T-helper 22 cell (primary cell): ENCODE measurements at places on chromosomes 13 and 19.

DNA sequence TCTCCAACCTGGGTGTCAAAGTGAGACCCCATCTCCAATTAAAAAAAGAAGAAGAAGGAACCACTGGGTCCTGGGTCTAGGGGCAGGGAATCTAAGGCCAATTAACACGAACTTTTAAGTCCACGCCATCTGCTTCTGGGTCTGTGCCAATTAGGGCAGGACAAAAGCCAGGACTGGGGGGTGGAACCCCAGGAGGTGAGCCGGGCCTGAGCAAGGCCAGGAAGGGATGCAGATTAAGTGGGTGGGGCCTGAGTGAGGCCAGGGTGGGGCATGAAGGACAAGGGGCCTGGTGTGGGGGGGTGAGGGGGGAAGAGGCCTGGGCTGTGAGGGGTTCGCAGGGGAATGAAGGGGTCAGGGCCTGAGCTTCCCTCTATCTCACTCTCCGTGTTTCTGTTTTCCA, 26.3 kb upstream of the ZNF83 start:
- DNase-seq, result no peak

- no peak for DNase-seq
Observed at GRCh38 chr13:23642110-23642509, 71.9 kb downstream of the TNFRSF19 start.

DNA sequence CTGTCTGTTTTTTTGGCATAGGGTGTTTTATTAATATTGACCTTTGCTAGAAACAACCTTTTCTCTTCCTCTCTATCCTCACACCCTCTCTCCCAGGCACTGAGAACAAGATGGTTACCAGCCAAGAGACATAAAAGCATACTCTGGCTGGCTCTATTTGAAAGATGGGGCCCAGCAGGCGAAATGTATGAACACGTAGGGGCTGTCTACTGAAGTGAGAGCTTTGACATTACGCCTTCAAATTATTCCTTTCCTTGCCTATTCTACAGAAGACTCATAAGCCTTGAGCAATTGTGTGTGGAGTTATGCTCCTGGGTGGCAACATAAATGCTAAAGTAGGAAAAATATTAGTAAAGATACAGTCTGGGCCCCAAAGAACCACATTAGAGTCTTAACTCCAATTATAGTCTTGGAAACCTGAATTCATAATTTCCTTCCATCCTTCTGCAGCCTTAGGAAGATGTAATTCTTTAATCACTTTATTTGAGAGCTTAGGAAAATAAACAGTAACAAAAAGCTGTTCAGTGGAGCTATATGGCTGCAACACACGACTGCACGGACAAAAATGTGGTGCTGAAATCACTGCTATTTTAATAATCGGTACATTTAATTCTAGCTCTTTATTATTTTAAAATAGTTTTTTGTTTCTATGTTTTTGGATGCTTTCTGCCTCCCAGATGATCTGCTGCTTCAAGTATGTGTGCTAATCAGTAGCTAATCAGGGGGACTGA, 122.3 kb upstream of the RNF113B start:
- DNase-seq, result no peak

- no peak for DNase-seq
Observed at GRCh38 chr19:48310227-48310626, 15.1 kb upstream of the EMP3 start.

- peak; percentile 17 for DNase-seq
Observed at GRCh38 chr19:55452749-55453346, 8.6 kb downstream of the ISOC2 start.

DNA sequence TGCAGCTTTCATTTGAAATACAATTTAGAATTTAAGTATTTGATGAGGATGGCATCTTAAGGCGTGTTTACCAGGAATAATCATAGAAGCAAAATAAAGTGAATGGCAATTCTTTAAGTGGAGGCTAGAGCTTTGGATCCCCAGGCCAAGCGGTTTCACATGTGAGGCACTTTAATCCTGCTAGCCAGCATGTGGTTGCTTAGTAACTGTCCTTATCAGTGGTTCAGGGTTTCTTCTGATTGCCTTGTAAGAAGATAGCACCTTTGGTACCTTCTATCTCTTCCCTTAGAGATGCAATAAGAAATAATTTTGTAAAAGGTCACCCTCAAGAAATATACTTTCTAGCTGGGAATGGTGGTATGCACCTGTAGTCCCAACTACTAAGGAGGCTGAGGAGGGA, 38.9 kb upstream of the SERP2 start:
- DNase-seq, result no peak

GRCh38 chr19:46745521-46746280, at the start of gene FKRP:
FKRP (plus strand) TSS chr19:46746057; CDS start chr19:46755451, 9,394 bp downstream.
- DNase-seq, result no peak

- DNase-seq, result no peak
Observed at GRCh38 chr13:51067210-51067701, 43.8 kb downstream of the C13orf42 start.

- DNase-seq, result no peak
Observed at GRCh38 chr13:23865026-23865425, 24.2 kb downstream of the MIPEP start.

GRCh38 chr19:17966550-17967256, at the start of gene KCNN1:
KCNN1 (plus strand) TSS chr19:17967107; CDS start chr19:17973889, 6,782 bp downstream.
- no peak for DNase-seq

DNA sequence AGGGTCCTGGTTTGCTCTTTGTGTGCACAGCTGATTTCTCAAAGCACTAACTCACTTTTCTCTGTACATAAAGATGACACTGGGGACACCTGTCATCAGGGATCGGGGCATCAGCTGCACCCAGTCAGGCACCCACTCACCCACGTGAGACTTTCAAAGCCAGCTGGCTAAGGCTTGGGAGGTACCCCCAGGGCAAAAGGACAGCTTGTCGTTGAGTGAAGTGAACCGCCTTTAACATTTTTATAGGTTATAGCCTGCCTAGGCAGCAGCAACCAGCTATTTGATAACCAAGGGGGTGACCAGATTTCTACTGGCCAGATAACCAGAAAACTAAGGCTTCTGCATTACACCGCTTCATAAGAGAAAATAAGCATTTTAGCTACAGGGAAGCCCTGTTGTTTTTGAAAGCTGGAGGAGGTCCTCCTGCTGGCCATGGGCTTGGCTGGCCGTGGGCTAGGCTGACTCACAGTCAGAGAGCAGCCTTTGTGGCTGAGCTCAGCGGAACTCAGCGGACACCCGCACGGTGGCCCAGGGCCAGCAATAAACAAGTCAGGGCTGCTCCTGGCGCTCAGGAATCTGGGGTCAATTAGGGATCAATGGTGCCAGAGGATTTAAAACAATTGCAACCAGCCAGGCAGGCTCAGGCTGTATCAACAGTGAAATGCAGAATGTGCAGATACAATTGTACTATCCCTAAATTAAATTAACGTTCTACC, 57.1 kb downstream of the ALOX5AP start:
- no peak for DNase-seq

- DNase-seq, result no peak
Observed at GRCh38 chr19:14400951-14401431, 18.1 kb downstream of the DDX39A start.

GRCh38 chr13:99982036-99982730, 599 bp downstream of the ZIC2 start:
- DNase-seq, result no peak

DNA sequence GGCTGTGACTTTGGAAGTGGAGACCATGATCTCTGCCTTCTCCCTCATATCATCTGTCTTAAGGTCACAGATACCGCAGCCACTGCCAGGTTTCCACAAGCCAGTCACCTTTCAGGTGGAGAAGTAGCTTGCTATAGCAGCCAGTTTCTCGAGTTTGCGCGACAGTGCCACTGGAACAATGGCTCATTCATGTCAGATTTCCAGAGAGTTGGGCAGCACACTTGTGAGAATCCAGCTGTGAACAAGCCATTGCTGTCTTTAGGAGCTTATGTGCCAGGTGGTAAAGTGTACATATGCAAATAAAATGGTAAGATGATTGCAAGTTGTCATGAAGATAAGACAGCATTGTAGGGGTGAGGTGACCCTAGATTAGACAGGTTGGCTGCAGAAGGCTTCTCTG, 22.3 kb downstream of the GARRE1 start:
- DNase-seq, result no peak

GRCh38 chr19:7978179-7978825, 27.1 kb downstream of the ELAVL1 start:
- no peak for DNase-seq

GRCh38 chr13:33092073-33092987, 76.1 kb downstream of the KL start:
- no peak for DNase-seq

DNA sequence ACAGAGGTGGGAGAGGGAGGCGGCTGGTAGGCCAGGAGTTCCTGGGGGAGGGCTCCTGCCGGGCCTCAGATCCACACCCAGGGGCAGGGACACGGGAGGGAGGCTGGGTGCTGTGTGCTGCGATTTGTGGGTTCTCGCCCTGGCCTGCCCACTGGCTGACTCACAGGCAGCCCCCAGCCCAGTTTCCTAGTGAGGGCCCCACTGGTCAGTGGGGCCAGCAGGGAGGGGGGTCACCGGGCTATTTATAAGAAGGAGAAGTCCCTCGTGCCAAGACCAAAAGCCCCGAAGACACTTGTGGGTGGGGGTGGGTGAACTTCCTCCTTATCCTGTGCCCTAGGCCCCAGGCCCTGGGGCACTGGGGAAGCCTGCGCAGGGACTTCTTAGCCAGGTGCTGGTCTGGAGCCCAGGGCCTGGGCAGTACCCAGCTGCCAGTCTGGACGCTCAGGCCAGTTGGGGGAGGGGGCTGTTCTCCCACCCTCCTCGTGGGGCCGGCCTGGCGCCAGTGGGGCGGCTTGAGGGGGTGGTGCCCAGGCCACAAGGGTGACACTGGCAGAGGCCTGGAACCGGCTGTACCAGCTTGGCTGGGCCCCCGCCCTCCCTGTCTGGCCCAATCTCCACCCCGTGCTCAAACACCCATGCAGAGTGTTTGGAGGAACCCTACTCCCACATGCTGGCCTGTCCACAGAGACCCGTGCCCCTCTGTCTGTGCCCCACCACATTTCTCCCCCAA, 5.0 kb upstream of the JUNB start:
- no peak for DNase-seq

- DNase-seq, result no peak
Observed at GRCh38 chr13:100944791-100945345, 270.3 kb upstream of the TMTC4 start.

DNA sequence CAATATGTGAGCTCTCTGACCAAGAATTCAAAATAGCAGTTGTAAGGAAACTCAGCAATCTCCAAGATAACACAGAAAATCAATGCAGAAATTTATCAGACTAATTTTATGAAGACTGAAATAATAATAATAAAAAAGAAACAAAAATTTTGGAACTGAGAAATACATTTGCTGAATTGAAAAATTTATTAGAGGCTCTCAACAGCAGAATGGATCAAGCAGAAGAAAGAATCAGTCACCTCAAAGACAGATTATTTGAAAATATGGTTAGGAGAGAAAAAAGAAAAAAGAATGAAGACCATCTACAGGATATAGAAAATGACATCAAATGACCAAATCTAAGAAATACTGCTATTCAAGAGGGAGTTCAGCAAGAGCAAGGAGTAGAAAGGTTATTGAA, 75.6 kb downstream of the RFC3 start:
- DNase-seq, result no peak

- no peak for DNase-seq
Observed at GRCh38 chr13:44619651-44620050, 43.5 kb upstream of the TSC22D1 start.

DNA sequence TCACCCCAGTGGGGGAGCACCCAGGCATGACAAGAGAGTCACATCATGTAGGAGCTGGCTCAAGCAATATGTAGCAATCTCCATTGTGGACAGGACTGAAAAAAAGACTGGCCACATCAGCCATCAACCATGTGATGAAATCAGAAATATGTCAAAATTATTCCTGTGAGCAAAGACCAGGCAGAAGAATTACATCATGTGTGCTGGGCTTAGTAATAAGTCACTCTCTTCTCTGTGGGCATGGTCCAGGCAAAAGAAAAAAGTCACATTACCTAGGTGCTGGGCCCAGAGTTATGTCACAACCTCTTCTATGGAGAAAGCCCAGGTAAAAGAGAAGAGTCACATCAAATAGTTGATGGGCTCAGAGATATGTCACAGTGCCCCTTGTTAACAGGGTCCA, 28.3 kb upstream of the ZNF729 start:
- no peak for DNase-seq

GRCh38 chr19:30848636-30849425, 476.6 kb downstream of the ZNF536 start:
- DNase-seq, result no peak

DNA sequence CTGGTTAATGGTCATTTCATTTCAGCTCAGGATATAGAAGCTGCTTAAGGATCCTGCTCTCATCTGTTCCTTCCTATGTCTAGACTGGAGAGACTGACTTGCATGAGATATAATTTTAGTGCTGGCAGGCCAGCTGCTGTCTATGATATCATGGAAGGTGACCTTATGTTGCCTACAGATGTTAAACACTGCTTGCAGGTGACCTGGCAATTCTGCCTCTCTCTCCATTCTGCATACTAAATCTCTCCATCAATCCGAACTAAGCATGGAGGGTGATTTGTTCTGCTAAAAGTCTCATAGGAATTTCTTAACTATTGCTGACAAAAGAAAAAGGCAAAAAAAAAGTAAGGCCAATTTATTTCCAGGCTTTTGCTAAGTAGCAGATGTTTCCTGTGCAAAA, 81.0 kb downstream of the CCNA1 start:
- DNase-seq, result no peak

DNA sequence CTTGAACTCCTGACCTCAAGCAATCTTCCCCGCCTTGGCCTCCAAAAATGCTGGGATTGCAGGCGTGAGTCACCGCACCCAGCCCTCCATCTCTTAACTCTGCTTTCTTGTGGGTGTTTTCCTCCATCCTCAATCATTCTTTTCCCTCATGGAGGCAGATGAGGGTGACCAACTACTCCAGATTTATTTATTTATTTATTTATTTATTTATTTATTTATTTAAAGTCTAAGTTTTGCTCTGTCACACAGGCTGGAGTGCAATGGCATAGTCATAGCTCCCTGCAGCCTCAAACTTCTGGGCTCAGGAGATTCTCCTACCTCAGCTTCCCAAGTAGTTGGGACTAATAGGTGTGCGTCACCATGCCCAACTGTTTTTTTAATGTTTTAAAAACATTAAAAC, 14.9 kb downstream of the VAV1 start:
- no peak for DNase-seq

DNA sequence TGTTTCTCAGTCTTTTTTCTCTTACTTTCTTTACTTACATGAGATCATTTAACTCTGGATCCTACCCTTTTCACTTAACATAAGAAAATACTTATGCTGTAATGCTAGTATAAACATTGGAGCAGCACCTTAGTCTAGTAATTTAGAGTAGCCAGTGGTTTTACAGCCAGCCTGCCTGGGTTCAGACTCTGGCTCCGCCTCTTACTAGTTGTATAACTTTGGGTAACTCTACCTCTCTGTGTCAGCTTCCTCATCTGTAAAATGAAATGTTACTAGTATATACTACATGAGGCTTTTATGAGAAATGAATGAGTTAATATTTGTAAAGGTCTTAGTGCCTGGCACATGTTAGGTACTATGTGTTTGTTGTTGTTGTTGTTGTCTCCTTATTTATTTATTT, 5.6 kb downstream of the CDADC1 start:
- DNase-seq, result no peak

GRCh38 chr13:31115616-31116015, 46.1 kb downstream of the HSPH1 start:
- no peak for DNase-seq
